ENCODE measurements at places on chromosomes 11 and 22. TPM values are rescaled to one million over a fixed set of nuclear protein-coding genes. Genes with fewer than 3 reads are reported as not detected.

NFRKB gene
- 13.6 TPM for total RNA-seq

OR10D3 gene
- total RNA-seq = not detected

MMP11 gene
- 8.8 TPM for total RNA-seq

C1QTNF5 gene
- 32.0 TPM for total RNA-seq

CARD18 gene
- not detected for total RNA-seq

OOSP1 gene
- not detected for total RNA-seq

ELFN2 gene
- under 0.01 TPM for total RNA-seq

TST gene
- 25.4 TPM for total RNA-seq

SCUBE1 gene
- 0.51 TPM for total RNA-seq

CD3G gene
- not detected for total RNA-seq

RTL10 gene
- total RNA-seq = 7.7 TPM

POTEH gene
- total RNA-seq = not detected

CCDC89 gene
- total RNA-seq = 4.1 TPM

ESAM gene
- 0.26 TPM for total RNA-seq

TRABD gene
- 15.2 TPM for total RNA-seq

OR9Q2 gene
- total RNA-seq = not detected

OR6A2 gene
- under 0.01 TPM for total RNA-seq

NUP50 gene
- 29.2 TPM for total RNA-seq

EEF1G gene
- 1,405 TPM for total RNA-seq

MS4A8 gene
- not detected for total RNA-seq

CRYBB2 gene
- total RNA-seq = not detected

GLYATL2 gene
- 1.3 TPM for total RNA-seq

LMF2 gene
- total RNA-seq = 25.9 TPM

THY1 gene
- 105 TPM for total RNA-seq

Measured in fibroblast of lung (primary cell).